ENCODE measurements at places on chromosomes 7 and 10.
A peak's percentile ranks its signal among the peaks of the same experiment; 100 is the strongest.

GRCh38 chr10:32112055-32112454 is 55.8 kb upstream of the KIF5B start:
- DNase-seq = peak; percentile 73

- no peak for DNase-seq
These were observed 71.9 kb downstream of the MKI67 start for GRCh38 chr10:128054163-128054970.

DNA sequence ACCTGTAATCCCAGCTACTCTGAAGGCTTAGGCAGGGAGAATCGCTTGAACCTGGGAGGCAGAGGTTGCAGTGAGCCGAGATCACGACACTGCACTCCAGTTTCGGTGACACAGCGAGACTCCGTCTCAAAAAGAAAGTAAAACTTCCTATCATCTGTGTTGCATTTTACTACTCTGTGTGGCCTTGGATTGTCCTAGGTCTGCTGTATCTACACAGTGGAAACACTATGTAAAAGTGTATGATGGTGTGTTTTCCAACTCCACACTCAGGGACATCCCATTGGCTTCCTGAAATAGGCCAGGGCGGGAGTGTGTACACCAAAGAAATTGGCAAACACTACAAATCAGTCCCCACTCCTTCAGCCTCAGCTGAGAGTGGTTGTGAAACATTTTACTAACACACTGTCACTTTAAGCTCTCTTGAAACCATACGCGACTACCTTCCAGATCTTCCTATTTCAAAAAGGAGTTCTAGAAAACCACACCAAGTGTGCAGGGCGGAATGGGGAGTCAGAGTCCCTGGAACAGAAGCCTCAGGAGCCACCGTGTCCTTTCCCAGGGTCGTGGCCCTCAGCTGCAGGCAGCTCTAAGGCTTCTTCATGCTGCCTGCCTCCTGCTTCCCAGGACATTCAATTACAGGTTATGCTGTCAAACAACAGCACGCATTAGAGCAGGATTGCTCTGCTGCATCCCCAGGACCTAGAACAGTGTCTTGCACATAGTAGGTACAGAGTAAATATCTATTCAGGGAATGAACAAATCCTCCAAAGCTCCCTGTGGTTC is 275.4 kb downstream of the PARD3 start:
- no peak for DNase-seq

DNA sequence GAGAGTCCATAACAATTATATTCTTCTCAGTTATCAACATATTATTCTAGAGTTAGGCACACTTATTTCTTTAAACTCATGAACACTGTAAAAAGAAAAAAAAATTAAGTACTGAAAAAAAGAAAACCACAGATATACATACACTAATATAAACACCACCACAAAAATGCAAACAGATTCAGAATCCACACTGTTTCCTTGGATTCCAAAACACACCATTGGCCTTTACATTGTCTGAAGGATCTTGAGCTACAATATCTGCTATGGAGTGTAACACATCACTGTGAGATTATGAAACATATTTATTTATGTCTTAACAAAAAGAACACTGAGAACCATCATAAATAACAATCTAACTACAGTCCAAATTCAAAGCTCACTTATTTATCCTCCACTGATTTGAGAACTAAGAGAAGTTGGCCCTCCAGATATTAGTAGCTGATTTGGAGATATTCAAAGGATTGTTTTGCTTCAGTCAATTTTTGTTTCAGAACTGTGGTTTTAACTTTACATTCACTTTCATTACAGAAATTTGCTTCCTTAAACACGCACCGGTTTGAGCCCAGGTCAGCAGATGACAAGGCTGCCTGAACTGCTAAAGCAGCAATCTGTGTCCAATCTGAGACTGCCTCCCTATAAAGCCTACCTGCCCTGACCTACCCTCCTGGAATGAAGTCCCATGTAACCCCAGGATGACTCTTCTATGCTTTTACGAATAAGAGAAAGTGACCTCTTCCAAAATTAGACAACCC is 47.0 kb upstream of the CDK1 start:
- no peak for DNase-seq

- DNase-seq = peak; percentile 84
These were observed 8.4 kb upstream of the PGAM2 start for GRCh38 chr7:44073664-44074348.

DNA sequence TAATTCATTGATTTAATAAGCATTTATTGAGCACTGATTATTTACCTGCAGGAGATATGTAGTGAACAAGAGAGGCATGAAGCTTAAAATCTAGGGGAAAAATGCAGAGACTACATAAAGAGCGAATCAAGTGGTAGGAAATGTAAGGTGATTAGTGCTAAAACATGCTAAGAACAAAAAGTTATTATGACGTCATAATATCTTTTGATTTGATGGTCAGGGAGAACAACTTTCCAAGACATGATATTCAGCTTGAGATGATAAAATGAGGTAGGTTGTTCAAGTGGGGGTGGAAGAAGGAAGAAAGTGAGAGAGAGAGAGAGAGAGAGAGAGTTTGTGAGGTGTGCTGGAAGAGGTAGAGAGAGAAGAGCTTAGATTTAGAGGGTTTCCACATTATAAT is 317.7 kb downstream of the NRG3 start:
- DNase-seq = no peak

DNA sequence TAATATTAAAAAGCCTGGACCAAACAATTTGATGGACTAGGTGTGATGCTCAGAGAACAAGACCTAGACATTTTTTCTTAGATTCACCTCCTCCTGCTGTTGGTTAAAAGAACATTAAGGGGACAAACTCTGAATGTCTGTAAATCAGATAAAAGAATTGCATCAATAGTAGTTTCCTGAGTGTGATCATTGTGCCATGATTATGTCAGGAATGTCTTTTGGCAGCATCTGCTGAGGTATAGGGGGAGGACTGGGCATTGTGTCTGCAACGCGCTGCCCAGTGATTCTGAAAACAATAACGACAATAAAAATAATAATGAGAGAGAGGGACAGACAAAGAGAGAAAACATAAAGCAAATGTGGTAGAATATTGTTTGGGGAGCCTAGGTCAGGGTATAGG is 6.9 kb downstream of the C7orf57 start:
- peak; percentile 56 for DNase-seq

- peak; percentile 40 for DNase-seq
These were observed 25.8 kb downstream of the BRAF start for GRCh38 chr7:140898786-140899536.

DNA sequence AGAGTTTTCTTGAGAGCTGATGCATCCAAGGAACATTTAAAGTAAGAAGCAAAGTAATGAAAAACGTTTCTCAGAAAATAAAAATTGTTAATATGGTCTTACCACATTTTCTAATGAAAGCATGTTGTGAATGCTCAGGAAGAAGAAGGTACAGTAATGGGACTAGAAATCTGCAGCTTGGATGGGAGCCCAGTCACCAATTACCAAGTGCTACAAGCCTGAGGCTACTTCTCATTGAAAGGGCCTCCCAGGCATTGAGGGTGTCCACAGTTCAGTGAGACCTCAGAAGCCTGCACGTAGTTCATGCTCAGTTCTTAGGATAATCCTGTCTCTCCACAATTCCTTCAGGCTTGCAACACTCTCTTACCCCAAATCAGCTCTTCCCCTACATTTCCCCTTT is 17.6 kb downstream of the PTN start:
- DNase-seq = peak; percentile 86

DNA sequence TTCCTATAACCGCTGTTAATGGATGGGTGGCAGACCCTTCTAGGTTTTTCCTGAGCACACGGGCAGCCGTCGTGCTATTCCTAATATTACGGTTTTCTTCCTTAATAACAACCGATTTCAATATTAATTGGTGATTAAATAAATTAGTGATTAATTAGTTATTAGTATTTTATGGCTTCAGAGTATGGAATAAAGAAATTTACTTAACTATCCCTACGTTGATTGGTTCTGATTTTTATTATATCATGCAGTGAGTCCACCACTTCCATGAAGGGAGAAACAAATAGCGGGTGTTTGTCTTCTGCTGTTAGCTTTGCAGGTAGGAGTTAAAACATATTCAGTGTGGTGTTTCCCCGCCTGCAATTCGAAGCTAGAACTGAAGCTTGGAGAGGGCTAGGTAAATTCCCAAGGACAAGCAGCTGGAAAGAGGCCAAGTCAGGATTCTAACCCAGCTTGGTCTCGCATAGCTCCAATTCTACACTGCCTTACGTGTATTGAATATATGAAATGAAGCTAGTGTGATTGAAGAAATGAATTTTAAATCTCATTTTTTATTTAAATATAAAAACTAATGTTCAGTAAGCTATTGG is 928 bp upstream of the CSTF2T start:
- peak; percentile 40 for DNase-seq

- no peak for DNase-seq
These were observed 1052.3 kb upstream of the CELF2 start for GRCh38 chr10:9965341-9965740.

GRCh38 chr7:2964208-2964607 is 79.5 kb downstream of the CARD11 start:
- no peak for DNase-seq

DNA sequence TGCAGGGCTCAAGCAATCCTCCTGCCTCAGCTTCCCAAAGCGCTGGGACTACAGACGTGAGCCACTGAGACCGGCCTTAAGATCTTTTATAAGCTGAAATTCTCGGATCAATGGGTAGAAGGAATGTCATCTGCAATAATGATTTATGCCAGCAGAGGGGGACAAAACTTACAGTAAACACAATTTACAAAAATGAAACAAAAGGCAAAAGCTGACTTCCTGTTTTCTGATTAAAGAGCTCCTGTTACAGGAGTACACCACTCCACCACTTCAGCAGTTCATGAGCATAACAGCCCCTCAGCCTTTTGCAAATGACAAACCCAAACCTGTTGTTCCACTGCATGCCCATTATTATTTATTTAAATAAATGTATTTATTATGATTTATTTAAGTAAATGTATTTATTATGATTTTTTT is 88.5 kb upstream of the ATP6V0A4 start:
- peak; percentile 80 for DNase-seq

DNA sequence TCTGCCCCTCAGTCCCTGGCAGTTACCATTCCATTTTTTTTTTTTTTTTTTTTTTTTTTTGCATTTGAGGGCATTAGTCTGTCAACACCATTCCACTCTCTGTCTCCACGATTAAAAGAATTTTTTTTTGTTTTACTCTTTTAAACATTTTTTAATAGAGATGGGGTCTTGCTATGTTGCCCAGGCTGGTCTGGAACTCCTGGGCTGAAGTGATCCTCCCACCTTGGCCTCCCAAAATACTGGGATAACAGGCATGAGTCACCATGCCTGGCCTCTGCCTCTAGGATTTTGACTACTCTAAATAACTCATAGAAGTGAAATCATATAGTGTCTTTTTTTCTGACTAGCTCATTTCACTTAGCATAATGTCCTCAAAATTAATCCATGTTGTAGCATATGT is 16.5 kb upstream of the CLDN3 start:
- peak; percentile 22 for DNase-seq

DNA sequence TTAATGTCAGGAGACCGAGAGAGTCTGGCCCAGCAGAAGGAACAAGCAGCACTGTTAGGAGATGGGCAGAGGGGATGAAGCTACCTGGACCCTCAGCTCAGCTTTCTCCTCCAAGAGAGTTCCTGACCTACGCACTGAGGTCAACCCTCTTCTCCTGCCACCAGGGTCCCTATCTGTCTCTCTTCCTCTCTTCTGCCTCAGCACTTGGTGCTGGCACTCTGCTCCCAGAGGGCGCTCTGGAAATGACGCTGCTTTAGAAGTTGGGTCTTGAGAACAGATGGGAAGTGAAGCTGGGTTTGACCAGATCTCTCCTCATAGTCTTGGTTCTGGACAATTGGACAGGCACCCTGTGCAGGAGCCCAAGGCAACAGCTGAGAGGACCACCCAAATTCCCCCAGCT is 216.0 kb upstream of the AGK start:
- no peak for DNase-seq
